Activated CD4-positive, alpha-beta T cell treated with anti-CD3 and anti-CD28 coated beads, Interleukin-2, amount 50 U/mL, for 24 hours (primary cell): ENCODE measurements at places on chromosomes 11 and 22.

DNA sequence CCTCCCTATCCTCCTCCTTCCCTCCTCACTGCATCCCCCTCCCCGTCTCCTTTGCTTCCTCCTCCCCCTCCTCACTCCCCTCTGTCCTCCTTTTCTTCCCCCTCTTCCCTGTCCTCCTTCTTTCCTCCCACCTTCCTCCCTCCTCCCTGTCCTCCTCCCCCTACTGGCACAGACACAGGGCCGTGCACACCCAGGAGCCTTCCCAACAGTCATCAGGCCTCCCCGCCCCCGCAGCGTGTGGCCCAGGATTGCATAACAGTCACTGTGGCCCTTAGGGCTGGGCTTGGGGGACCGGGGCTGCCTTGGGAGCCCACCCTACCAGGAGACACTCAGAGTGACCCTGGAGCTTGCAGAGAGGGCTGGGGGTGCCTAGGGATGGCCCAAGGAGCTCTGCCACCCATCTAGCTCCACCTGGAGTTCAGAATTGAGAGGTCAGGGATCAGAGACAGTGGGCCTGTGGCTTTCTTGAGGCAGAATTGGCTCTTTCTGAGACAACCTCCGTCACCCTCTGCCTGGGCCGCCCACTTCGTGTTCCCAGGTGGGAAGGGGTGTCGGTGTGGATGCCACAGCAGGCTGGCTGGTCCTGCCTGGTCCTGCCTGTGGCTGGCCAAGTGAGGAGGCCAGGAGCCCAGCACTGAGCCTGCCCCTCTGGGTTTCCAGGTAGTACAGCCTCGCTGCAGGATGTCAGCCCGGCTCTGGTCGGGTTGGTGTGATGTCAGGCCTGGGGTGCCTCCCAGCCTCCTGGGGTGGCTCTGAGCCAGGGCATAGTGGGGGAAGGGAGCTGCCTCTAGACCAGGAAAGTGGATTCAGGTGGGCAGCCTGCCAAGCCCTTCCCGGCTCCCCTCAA lies 1.6 kb downstream of the SPI1 start:
- DNase-seq = no peak

GRCh38 chr11:132028380-132029240 lies 658.2 kb downstream of the NTM start:
- DNase-seq = no peak

DNA sequence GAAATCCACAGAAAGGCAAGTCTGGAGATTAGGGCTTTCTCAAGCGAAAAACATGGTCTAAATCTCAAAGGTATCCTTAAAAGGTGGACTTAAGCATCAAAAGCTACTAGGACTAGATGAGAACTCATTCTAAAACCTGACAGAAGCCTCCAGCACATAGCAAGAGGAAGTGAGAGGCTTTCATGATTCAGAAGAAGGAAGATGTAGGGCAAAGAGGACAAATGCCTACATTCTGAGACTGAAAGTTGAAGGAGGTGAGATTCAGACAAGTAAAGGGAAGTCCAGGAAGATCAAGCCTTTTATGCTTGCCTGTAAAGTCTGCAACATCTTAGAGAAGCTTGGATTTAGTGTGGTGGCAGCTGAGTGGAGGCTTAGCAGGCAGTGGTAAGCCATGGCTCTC lies 98.9 kb downstream of the PGR start:
- DNase-seq = no peak

DNA sequence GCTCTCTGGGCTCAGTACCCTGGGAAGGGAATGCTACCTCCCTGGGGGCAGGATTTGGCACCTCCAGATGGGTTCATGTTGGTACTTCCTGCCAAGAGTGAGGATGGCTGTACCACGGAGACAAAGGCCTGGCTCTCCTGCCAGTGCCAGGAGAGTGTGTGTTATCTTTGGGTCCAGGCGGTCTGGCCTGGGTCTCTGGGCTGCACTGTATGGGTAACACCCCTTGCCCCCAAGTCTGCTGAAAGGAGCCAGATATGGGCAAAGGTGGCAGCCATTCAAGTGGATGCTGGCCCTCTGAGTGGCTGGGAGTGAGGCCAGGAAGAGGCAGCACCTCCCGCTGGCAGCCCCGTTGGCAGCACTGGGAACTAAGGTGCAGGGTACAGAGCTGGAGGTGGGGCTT lies 91.5 kb downstream of the NECTIN1 start:
- DNase-seq = no peak

- no peak for DNase-seq
These were observed 391.1 kb downstream of the AASDHPPT start for GRCh38 chr11:106468531-106468930.

- DNase-seq = no peak
These were observed 32.1 kb downstream of the FAM168A start for GRCh38 chr11:73565804-73566203.

DNA sequence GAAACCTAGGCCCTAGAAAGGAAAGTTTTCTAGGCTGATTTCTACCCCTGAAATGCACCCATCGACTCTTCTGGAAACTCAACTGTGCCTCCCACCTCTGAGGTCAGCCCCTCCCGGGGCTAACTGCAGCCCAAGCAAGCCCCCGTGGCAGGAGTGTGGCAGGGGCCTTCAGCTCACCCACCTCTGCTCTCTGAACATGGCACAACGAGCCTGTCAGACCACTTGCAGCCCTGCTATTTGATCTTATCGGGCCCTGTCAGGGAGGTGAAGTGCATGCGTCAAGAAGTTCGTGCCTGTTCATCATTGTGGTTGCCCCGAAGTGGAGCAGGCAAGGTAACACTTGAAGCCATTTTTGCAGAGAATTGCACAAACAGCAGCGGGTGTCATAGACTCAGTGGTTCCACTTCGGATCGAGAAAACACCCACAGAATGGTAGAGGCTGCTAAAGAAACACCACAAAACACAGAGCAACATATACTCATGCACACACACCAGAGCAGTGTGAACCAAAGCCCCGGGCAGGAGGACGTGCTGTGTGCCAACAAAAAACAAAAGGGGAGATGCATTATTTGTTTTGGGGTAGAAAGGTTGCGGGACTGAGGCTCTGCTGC lies 262.7 kb downstream of the ETS1 start:
- DNase-seq = peak; percentile 51

DNA sequence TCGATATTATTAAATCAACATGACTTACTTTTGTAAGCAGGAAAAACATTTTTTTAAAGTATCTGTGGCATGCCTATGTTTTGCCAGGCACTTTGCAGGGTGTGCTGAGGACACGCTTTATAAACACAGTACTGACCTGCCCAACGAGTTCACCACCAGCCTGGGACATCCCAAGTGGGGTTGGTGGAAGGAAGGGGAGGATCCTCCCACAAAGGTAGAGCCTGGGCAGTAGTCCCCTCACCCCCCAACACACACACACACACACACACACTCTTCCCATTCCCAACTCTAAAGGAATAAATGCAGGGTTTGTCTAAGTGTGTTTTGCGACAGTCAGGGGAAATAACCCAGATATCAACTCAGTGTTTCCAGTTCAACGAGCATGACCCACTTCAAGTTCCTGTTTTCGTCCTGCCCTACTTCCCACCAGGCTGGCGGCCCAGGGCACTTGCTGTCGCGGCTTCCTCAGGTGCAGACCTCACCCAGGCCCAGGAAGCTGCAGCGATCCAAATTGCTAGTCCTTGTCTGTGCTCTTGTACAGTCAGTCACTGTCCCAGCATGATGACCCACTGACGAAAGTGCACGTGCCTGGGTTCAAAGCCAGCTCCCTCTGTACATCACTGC lies 3.1 kb downstream of the CERK start:
- DNase-seq = peak; percentile 41

- DNase-seq = no peak
These were observed 31.1 kb downstream of the IGF2 start for GRCh38 chr11:2107941-2108630.

DNA sequence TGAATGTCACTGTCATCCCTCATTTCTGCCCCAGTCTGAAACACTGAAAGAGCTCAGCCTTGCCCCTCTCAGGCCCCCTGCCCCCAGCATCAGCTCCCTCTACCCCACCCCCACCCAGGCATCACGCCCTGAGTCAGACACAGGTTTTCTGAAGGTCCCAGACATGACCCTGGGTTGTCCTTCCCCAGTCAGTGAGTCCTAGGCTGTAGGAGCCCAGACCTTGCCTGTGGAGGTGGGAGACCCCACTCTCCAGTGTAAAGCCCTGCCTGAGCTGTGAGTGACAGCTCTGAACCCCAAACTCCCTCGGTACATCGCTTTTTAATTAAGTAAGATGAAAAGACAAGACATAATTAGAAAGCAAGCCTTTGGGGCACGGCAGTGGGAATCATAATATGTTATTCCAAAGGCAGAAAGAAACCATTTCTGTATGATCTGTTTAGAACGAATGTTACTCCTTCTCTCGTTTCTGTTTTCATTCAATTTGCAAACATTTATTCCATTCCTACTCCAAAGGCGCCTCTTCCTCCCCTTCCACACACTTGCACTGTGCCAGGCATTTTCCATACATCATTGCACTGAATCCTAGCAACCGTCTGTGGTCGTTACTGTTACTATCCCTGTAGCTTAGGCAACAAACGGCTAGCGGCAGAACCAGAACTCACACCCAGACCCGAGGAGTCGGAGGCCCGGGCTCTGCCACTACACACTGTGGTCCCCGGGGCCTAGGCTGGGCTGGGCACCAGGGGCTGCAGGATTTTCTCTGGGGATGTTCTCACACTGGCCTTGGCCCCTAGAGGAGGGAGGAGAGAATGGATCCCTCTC lies 63.4 kb downstream of the CD6 start:
- no peak for DNase-seq

DNA sequence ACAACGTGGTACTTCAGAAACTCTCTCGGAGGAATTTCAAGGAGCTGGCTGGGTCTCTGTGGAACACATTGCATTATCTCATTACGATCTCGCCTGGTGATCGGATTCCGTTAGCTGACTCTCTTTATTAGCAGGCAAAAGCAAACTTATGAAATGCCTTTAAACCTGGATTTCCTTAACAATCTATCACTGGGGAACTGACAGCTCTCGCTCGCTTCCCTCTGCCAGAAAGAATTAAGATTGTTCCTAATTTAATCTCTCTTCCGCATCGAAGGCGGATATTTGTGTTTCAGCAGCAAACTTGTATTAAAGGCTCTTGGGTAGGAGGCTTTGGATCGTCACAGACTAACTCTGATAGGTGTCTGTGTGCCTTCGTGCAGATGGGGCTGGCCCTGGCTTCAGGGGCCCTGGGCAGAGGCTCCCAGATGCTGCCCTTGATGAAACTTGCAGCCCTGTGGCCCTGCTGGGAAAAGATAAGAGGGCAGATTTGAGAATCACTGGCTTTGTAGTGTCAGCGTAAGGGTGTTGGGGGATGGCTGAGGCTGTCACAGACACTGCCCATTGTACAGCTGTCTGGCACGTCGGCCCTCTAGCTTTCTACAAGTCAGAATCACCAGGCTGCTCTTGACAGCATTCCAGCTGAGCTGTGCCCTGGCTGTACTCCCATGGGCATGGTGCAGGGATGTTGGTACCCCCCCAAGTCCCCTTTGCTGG lies 162.2 kb upstream of the NECTIN1 start:
- DNase-seq = no peak

- no peak for DNase-seq
These were observed 103.8 kb upstream of the PARVA start for GRCh38 chr11:12273618-12273995.

DNA sequence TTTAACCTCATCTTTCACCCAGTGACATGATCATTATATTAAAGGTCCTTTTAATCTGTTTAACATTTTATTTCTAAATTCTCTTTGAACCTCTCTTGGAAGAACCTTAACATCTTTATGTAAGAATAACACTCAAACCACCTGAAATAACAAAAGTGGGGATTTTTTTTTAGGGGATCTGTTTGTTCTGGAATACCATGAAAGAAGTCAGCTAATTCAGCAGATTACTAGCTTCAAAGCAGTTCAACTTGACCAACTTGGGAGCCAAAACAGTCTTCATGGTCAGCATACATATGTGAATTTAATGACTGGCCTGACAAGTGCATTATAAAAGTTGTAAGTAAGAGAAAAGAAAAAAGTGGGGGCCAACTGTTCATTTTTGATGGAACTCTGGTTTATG lies 52.3 kb downstream of the CCDC34 start:
- DNase-seq = no peak

DNA sequence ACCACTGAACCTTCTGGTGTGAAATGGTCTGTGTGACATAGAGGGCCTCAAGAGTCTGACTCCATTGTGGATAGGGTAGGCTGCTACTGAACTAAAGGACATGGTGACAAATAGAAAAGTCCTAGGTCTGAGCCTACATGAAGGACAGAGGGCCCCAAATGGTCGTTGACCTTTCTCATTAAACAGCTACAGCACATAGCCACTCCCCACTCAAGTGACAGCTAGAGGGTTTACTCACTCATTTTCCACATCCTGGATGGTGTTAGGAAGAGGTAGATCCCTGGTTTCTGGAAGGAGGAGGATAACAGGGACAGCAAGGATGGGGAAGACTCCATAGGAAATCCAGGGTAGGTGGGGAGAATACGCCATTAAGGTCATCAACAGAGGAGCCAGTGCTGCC lies 63.3 kb downstream of the SLC22A24 start:
- no peak for DNase-seq

- no peak for DNase-seq
These were observed 4.1 kb downstream of the ST3GAL4 start for GRCh38 chr11:126359431-126360048.

- DNase-seq = no peak
These were observed 13.1 kb upstream of the MFRP start for GRCh38 chr11:119359365-119360214.

DNA sequence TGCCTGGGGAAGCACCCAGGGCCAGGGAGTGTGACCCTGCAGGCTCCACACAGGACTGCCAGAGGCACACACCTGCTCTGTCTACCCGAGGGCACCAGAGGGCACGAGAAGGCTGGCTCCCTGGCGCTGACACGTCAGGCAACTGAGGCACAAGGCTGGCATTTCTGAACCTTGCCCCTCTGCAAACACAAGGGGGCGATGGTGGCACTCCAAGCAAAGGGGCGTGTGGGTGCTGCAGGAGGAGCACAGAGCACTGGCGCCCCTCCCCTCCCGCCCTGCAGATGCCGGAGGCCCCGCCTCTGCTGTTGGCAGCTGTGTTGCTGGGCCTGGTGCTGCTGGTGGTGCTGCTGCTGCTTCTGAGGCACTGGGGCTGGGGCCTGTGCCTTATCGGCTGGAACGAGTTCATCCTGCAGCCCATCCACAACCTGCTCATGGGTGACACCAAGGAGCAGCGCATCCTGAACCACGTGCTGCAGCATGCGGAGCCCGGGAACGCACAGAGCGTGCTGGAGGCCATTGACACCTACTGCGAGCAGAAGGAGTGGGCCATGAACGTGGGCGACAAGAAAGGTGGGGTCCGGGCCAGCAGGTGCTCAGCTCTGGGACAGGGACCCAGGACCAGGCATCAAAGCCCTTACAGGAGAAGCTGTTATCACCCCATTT lies 20.8 kb upstream of the TXNRD2 start:
- peak; percentile 37 for DNase-seq
